GM23338 (cell line): ENCODE measurements at places on chromosomes 5 and 9. TPM values are rescaled to one million over a fixed set of nuclear protein-coding genes. Genes with fewer than 3 reads are reported as not detected.

Gene SRD5A1
- 17.9 and 18.2 TPM in 2 replicates for polyA plus RNA-seq

Gene SOX30
- 0.43 and 0.47 TPM in 2 replicates for polyA plus RNA-seq

Gene BRINP1
- polyA plus RNA-seq = 11.8 and 13.4 TPM in 2 replicates

Gene GNAQ
- 21.1 and 22.3 TPM in 2 replicates for polyA plus RNA-seq

Gene PCDHB13
- polyA plus RNA-seq = 0.87 and 1.1 TPM in 2 replicates

Gene MOCS2
- polyA plus RNA-seq = 35.8 and 41.8 TPM in 2 replicates

Gene CENPH
- polyA plus RNA-seq = 102 and 107 TPM in 2 replicates

- DNase-seq = no peak
Observed at GRCh38 chr9:77384406-77384805, 207.1 kb downstream of the VPS13A start.

GRCh38 chr5:150055326-150056074 lies 30.9 kb downstream of the CSF1R start:
- no peak for DNase-seq

DNA sequence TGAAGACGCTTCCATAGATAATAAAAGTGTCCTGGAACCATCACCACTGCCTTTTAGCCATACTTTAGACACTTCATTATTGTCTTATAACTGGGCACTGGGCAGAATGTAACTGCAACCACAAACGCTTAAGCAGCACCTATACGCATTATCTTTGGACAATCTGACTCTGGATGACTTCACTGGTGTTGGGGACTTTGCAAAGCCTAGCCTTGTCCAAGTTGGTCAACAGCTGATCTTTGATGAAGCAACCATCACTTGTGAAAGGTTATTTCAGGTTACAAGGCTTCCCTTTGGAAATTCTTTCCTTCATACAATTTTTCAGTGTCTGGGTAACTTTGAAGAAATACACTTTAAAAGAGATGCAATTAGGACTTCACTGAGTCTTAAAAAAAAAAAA lies 77.8 kb upstream of the ZNF462 start:
- DNase-seq = no peak

DNA sequence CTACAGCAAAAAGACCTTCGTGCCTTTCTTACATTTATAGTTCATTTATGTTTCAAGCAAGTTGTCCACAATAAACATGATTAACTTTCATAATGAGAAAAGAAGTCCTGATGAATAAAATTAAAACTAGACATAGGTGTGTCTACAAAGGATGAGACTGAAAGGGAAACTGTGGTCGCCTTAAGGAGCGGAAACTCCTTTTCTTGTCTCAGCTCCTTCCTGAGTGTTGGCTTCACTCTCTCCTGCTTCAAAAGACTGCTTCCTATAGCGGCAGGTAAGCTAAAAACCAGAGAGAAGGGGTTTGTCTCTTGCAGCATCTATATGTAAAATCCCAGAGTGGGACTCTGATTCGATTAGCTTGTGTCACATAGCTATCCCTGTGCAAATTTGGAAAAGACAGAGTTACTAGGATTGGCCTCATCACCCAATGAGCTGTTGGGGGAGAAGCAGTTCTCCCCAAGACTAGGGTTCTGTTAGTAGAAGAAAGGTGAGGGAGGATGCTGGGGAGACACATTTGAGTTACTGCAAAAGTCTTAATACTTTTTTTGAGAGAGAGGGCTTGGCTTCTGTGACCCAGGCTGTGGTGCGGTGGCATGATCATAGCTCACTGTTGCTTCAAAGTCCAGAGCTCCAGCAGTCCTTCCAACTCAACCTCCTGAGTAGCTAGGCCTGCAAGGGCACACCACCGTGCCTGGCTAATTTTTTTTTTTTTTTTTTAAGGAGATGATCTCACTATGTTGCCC lies 16.8 kb upstream of the CTSL start:
- no peak for DNase-seq

DNA sequence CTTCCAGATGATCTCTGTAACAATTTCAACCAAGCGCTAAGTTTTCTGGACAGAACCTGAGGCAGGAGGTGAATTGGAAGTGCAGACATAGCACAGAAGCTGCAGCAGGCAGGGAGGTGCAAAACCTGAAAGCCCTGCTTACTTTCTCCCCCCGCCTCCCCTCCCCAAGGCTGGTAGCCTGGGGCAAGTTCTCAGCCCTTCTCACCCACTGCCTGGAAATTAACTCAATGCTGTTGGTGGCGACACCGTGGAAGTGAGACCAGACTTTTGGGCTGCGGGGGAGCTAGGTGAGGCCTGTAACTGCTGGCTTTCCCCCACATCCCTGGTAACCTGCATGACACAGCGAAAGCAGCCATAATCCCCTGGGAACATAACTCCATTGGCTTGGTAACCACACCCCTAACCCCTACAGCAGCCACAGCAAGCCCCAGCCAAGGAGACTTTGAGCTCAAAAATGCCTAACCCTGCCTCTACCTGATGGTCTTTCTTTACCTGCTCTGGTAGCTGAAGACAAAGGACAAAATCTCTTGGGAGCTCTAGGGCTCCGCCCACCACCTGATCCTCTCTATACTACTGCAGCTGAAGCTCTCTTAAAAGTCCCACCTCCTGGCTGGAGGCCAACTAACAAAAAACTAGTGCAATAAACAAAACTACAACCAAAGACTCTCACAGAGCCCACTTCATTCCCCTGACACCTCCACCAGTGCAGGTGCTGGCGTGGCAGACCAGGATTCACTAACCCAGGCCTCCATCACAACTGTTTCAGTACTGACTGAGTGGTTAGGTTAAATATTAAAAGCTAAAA lies 11.9 kb upstream of the OR13C8 start:
- DNase-seq = peak; percentile 25

GRCh38 chr9:5263351-5264218 lies 32.4 kb downstream of the INSL4 start:
- DNase-seq = peak; percentile 60

DNA sequence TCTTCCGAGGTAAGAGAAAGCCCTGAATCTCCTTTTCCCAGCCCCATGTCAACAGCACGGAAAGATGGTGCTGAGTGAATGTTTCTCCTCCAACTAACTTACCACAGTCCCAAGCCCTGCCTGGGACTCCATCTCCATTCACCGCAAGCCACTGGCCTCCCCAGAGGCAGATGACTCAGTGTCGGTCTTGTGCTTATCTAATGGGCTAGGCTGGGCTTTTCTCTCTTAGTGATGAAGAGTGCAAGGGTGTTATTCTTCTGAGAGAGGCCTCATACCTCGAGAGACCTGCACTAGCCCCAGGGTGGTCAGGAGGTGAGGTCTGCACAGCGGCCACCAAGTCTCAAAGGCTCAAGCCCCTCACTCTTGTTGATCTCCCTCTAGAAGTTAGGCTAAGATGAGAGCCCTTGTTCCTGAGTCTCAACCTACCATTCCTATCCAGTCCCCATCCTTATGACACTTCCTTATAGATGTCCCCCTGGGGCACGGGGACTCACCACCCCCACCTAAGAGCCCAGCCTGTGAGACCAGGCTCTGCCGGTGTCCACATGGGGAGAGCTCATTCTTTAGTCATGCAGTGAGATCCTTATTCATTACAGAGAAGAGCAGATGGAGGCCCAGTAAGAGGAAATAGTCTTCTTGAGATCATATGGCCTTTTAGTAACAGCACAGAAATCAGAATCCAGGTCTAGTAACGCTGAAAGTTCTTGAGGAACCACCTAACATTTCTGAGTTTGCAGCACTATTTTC lies 127.0 kb downstream of the SAXO1 start:
- DNase-seq = no peak

GRCh38 chr9:79164406-79164805 lies 407.4 kb upstream of the TLE4 start:
- no peak for DNase-seq

GRCh38 chr9:34997379-34997781 lies 7.8 kb downstream of the DNAJB5 start:
- no peak for DNase-seq

- DNase-seq = no peak
Observed at GRCh38 chr5:134784241-134784920, 25.8 kb downstream of the DDX46 start.

DNA sequence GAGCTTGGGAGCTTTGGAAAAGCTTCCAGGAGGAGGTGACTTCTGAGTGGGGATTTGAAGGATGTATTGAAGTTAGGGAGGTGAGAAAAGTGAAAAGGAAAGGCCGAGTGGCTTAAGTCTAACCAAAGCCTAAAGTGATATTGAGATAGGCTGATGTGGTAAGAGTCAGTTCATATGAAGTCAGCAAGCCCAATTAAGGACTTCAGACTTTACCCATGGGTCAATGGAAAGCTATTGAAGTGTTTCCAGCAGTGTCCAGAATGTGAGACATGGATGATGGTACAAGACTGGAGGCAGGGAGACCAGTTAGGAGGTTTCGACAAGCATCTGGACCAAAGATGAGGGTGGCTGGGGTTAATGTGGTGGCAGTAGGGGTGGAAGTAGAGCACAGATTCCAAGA lies 134.3 kb upstream of the WWC1 start:
- DNase-seq = no peak

- no peak for DNase-seq
Observed at GRCh38 chr5:112156211-112156610, 262.9 kb downstream of the EPB41L4A start.

DNA sequence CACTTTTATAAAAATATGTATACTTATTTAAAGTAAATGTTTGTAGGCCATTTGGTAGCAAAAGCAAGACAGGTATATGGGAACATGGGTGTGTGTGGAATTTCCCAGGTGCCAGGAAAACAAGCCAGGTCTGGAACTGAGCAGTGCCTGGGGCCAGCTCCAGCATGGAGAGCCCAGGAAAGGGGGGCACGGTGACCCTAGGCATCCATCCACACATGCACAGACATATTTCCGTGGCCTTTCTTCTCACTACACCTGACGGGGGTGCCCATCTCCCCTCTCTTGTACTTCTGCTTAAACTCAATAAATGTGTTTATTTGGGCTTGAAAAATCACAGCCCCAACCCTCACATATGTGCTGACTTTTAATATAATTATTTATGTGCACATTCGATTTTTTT lies 31.2 kb upstream of the CXCL14 start:
- no peak for DNase-seq

- no peak for DNase-seq
Observed at GRCh38 chr5:132525299-132525724, 18.0 kb downstream of the IL5 start.

DNA sequence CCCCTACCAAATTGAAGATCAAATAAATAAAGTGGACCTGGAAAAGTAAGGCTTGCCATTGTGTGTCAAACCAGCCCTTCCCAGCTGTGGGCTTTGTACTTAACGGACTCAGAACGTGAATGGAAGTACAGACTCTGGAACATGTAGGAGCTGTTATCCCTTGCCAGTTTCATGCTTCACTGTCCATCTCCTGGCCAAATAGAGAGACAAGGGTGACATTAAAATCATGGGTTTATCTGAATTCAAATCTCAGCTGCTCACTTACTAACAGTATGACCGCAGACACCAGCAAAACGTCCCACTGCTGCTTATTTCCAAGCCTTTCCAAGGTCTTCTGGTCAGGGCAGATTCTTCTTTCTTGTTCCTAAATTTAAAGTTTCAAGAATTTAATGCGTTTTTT lies 52.2 kb downstream of the EXOSC2 start:
- no peak for DNase-seq

DNA sequence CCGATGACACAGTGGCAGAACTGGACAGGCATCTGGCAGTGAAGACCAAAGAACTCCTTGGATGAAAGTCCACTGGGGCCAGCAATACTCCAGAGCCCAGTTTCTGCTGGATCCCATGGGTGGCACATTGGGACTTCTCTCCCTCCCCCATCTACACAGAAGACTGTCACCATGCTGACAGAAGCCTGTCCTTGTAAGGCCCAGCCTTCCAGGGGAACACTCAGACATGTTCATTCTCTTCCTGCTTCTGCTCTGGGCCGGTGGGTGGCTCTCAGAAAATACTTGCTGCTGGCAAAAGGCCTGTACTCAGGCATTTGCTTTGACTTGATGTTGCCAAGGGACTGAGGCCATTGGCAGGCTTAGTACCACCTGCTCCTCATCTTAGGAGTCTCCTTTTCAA lies 48.3 kb upstream of the PTGS1 start:
- no peak for DNase-seq

- no peak for DNase-seq
Observed at GRCh38 chr9:113651896-113652295, 188.4 kb downstream of the RGS3 start.

DNA sequence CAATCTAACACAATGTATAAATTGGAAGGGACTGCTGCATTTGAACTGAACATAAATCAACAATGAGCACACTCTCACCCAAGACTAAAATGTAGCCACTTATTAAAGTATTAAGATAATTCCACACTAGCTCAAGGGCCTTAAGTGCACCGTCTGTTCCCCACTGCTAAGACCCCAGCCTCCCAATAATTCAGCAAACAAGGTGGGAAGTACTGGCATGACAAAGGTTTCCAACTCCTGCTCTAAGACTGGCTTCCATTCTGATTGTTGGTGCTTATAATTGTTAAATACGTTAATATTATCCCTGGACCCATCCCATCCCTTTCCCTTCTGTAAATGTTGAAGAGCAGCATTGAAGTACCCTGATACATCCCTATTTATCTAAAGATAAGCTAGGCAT lies 636.7 kb downstream of the NR2F1-AS1 start:
- DNase-seq = no peak

DNA sequence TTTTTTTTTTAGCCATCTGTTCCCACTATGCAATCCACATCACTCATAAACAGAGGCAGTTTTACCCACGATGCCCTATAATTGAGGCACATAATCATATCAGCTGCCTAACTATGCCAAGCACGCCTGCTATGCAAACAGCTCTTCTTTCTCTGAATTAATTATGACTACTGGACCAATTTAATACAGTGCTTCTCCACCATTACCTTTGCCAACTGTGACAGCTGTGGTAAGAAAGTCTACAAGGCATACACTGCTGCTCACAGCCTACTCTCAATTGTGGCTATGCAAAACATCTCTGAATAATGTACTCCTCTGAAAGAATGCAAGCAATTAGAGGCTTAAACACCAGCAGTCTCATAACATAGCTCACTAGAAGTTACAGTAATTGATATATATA lies 97.1 kb downstream of the DTWD2 start:
- DNase-seq = no peak

GRCh38 chr5:68226546-68227073 lies 11.1 kb downstream of the PIK3R1 start:
- DNase-seq = no peak

DNA sequence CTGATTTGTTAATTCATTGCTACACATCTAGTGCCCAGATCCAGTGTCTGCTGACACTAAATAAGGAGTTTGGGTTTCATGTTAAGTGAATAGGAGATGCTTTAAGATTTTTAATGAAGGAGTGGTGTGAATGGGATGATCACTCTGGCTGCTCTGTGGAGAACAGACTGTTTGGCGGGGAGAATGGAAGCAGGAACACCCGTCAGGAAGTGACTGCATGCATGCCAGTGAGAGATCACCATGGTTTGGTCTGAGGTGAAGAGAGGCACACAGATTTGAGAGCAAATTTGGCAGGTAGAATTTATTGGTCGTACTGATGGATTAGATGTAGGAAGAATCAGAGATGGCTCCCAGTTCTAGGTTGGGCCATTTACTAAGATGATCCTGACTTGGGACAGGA lies 19.8 kb downstream of the ATP6V0E1 start:
- no peak for DNase-seq

GRCh38 chr9:95626885-95627558 lies 110.3 kb upstream of the PTCH1 start:
- DNase-seq = no peak
